Activated T-cell treated with anti-CD3 and anti-CD28 coated beads, Interleukin-2, amount 50 U/mL, for 24 hours (primary cell): ENCODE measurements at places on chromosomes 1 and 21.

- no peak for DNase-seq
Measured at GRCh38 chr21:31517664-31518414, 141.7 kb upstream of the SOD1 start.

DNA sequence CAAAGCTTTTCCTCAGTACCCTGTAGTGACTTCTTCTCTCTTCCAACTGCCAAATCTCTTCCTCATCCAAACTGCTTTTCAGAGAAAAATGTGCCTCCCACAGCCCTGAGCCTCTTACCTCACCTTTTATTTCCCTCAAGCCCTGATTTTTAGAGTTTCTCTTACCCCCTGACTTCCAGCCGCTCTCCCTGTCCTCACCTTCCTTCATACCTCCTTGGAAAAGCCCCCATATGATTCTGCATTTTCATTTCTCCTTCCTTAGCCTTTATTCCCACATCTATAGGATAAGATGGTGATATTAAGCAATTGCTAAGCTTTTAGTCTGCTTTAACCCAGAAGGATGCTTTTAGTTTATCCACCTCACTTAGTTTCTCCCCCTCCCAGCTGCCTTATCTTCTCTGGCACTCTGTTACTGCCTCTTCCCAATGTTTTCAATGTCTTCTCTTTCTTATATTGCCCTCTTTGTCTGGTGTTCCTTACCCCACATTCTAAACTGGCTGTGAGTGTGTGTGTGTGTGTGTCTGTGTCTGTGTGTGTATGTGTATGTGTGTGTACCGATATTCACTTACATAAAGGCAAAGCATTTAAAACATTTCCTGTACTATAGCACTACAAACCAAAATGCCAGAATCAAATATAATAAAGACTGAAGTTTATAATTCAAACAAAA is at the start of gene CD1B:
Gene CD1B, minus strand, starts transcription at position 51 of the 670 bp plus-strand sequence. CDS start 108 bp downstream, outside the sequence.
- DNase-seq = no peak

DNA sequence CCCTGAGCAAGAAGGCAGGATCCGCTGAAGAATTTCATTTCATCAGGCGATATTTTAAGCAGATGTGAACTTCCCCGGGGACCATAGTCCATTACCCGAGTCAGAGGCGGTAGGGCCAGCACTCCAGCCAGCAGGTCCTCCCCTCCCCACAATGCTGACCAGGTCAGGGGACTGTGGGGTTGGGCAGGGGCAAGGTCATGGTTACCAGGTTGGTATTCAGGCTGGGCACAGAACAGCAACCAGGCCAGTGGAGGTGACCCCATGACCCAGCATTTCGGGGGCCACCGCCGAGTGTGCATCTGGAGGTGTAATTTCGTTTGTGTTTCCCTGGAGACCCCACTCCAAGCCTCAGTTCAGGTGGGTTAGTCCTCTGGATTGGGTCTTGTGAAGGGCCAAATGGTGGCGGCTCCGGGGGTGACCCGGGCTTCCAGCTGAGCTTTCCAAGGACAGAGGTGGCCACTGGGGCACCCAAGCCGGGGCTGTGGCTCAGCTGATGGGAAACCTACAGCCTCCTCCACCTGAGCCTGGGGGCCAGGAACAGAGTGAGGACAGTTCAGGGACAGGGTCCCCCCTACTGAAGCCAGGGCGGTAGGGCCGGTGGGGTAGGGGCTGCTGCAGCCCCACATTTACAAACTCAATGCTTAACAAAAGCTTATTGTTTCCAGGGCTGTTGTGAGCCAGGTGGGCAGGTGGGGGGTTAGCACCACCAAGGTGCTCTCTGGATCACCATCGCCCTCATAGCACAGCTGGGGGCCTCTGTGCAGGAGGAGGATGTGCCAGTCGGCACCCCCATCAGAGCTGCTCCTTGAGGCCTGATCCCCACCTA is 2.8 kb downstream of the PRDM16 start:
- DNase-seq = no peak

- no peak for DNase-seq
Measured at GRCh38 chr1:108512239-108513043, 47.5 kb upstream of the EEIG2 start.

- DNase-seq = no peak
Measured at GRCh38 chr1:82979593-82980236, 1019.2 kb downstream of the TTLL7 start.

GRCh38 chr1:178844436-178844835 is 26.4 kb downstream of the ANGPTL1 start:
- no peak for DNase-seq

DNA sequence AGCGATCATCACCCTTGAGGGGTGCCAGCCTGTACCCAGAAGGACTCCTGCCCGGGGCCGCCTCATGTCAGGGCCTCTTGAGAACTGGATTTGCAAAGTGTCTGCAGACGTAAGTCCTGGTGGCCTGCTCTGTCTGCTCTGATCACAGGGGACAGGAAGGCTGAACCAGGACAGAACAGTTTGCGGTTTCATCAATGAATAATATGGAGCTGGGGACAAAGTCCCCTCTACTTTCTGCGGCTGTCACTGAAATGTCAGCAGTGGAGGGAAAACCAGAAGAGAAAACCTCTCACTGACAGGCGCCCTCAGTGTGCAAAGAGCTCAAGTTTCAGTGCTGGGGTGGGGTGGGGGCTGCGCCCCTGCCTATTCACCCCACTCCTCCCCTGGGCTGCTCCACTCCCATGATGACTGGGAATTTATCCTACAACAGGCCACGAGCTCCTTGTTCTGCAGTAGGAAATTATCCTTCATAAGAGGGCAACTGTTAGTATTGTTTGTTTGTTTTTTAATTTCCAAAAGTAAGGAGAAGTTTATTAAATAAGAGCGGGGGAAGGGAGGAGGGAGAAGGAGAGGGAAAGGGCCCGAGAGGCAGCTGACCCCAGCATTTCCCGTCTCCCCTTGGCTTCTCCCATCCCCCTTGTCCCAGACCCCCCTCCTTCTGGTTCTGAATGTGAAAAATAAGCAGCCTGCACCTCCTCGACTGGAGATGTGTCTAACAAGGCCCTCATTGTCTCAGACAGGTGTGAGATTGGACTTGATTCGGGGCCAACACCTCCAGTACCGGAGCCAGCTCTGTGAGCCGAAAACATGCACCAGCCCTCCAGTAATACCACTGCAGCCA is 149.2 kb downstream of the CLIC6 start:
- no peak for DNase-seq

GRCh38 chr1:78234496-78234895 is 188.7 kb downstream of the GIPC2 start:
- no peak for DNase-seq

DNA sequence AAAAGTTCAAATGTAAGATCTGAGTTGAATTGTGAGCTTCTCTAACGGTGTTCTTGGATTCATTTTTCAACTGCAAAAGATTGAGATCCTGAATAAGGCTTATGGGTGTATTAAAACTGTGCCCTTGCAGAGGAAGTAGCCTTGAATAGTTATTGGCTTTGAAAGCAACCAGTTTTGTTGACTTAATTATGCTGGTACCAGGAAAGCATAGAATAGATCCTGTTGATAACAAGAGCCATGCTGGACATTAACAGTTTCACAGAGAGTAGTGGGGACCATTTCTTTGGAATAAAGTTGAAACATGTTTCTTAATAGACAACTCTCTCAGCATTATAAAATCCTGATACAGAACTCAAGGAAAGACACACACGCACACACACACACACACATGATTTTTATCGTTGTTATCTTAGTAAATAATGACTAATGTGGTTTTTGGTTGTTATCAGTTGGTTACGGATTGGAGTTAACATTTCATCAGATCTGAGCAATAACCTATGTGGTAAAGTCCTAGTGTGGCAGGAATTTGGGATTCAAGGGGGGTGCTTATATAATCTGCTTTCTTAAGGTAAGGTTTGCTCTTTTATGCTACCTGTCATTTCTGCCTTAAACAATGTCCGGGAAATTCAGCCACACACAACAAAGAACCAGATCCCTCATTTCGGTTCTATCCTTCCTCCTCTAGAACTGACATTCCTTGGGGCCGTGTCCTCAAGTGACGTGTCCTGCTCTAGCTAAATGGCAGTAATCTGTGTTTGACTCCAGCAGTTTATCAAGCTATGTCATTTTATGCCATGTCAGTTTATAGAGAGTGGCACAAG is 330.9 kb downstream of the CHRM3 start:
- DNase-seq = no peak

GRCh38 chr1:240018617-240019016 is 73.1 kb upstream of the FMN2 start:
- DNase-seq = no peak

- no peak for DNase-seq
Measured at GRCh38 chr21:42039911-42040351, 29.8 kb upstream of the ZBTB21 start.

DNA sequence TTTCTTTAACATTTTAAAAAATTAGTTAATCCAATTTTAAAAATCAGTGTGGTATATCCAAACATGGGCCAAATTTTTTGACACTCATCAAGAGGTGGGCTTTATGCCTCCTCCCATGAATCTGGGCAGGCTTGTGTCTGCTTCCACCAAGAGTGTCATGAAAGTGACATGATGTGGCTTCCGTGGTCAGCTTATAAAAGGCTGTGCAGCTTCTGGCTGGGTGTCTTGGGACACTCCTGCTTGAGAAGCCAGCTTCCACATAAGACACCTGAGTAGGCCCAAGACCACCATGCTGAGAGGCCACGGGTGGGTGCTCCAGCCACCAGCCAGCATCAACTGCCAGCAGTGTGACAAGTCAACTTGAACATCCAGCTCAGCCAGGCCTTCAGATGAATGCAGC is 74.3 kb upstream of the RUNX3 start:
- no peak for DNase-seq

- DNase-seq = no peak
Measured at GRCh38 chr1:103783944-103784377, 34.3 kb downstream of the AMY1C start.

DNA sequence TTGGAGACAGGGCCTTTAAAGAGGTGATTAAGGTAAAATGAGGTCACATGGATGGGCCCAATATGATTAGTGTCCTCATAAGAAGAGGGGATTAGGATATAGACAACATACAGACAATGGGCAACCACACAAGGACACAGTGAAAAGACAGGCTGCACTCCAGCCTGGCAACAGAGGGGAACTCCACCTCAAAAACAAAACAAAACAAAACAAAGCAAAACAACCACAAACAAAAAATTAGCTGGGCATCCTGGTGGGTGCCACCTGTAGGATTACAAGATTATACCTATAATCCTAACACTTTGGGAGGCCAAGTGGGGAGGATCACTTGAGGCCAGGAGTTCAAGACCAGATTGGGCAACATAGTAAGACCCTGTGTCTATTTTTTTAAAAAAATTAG is 4.8 kb upstream of the MDM4 start:
- DNase-seq = no peak

- no peak for DNase-seq
Measured at GRCh38 chr21:42382915-42383314, 12.9 kb downstream of the TMPRSS3 start.

DNA sequence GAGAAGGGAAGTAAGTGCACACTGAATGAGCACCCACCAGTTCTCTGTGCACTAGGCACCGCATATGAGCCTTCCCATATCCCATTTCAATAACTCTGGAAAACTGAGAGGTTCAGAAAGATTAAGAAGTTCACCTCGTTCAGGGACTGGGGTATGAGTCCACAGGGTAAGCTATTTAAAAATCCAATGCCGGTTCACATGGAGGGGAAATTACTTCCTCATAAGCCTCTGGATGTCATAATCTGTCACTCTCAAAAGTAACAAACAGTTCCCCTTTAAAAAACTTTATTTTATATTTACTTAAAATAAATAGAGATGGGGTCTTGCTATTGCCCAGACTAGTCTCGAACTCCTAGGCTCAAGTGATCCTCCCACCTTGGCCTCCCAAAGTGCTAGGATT is 1.9 kb downstream of the OR2B11 start:
- no peak for DNase-seq

DNA sequence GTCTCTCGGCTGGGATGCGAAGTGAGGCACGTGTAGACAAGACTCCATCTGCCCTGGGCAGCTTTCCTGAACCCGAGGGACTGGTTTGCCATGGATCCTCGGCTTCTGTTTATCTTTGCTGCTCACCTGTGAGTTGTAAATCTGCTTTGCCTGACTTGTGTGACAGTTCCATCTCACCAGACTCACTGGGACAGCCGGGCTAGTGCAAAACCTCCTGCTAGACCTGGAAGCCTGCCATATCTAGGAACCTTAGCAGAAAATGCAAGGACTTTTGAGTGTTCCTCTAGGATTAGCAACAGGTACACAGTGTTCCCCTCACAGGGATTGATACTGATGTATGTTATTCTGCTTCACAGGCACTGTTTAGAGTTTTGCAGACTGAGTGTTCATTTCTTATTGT is 218.6 kb downstream of the URB2 start:
- DNase-seq = no peak

DNA sequence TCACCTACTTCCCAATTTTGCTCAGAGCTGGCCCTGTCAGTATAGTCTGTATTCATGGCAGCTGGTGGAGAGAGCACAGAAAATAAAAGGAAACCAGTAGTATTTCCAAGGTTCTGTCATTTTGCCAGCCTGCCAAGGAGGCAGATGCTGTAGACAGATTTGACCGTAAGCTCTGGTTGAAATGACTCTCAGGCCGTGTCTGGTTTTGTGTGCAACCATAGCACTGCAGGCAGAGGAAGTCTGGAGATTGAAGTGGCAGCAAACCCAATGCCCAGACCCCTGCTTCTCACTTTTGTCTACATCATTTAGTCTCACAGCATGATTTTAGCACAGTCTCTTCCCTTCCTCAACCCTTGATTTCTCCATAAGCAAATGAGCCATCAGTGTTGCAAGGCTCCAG is 291.7 kb downstream of the PAPPA2 start:
- no peak for DNase-seq

- no peak for DNase-seq
Measured at GRCh38 chr1:199279872-199280645, 641.2 kb downstream of the PTPRC start.

- DNase-seq = no peak
Measured at GRCh38 chr1:219900201-219900600, 28.2 kb downstream of the SLC30A10 start.

DNA sequence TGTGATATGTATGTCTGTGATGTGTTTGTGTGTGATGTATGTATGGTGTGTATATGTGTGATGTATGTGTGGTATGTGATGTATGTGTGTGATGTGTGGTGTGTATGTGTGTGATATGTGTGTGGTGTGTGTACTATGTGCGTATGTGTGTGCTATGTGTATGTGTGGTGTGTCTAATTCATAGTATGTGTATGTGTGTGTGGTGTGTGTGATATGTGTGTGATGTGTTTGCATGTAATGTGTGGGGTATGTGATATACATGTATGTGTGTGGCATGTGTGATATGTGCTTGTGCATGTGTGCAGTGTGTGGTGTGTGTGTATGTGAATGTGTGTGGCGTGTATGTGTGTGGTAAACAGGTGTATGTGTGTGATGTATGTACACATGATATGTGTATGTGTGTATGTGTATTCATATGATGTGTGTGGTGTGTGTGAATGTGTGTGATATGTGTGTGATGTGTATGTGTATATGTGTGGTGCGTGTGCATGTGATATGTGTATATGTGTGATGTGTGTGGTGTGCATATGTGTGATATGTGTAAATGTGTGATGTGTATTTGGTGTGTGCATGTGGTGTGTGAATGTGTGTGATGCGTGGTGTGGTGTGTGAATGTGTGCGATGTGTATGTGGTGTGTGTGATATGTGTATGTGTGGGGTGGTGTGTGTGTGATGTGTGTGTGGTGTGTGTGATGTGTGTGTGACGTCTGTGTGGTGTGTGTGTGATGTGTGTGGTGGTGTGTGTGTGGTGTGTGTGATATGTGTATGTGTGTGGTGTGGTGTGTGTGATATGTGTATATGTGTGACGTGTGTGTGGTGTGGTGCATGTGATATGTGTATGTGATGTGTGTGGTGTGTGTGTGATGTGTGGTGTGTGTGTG is 8.0 kb upstream of the PCBP3 start:
- no peak for DNase-seq
